Fibroblast of lung (primary cell): ENCODE measurements at places on chromosomes 1 and 21. TPM values are rescaled to one million over a fixed set of nuclear protein-coding genes. Genes with fewer than 3 reads are reported as not detected.

The PDE4B gene
- total RNA-seq = 5.9 and 19.8 TPM in 2 replicates

The ADAMTS1 gene
- total RNA-seq = 186 and 199 TPM in 2 replicates

The TBX15 gene
- 0.26 and 0.99 TPM in 2 replicates for total RNA-seq

The C1orf87 gene
- under 0.01 and 0.50 TPM in 2 replicates for total RNA-seq

The E2F2 gene
- 0.17 TPM in 1 of 2 replicates, not detected in the other for total RNA-seq

The LDLRAD1 gene
- total RNA-seq = not detected in 2 replicates

The LAD1 gene
- not detected in 2 replicates for total RNA-seq

The RWDD3 gene
- total RNA-seq = 17.5 and 20.5 TPM in 2 replicates

The CRP gene
- total RNA-seq = not detected in 2 replicates

The SPRR2A gene
- total RNA-seq = not detected in 2 replicates

The DCST1 gene
- not detected in 2 replicates for total RNA-seq

The OLFML2B gene
- 3.3 and 5.1 TPM in 2 replicates for total RNA-seq

The GPR157 gene
- 3.1 and 3.6 TPM in 2 replicates for total RNA-seq

The FCGR1A gene
- not detected in 2 replicates for total RNA-seq

The RIMS3 gene
- 0.33 and 0.51 TPM in 2 replicates for total RNA-seq

The CACHD1 gene
- total RNA-seq = 4.6 and 5.4 TPM in 2 replicates

The IFNLR1 gene
- under 0.01 TPM in 1 of 2 replicates, not detected in the other for total RNA-seq

The C1orf141 gene
- total RNA-seq = not detected in 2 replicates

The RXFP4 gene
- not detected in 2 replicates for total RNA-seq

The UBL4B gene
- total RNA-seq = under 0.01 TPM in 1 of 2 replicates, not detected in the other

The OR2G6 gene
- total RNA-seq = not detected in 2 replicates

The ABCG1 gene
- under 0.01 and 0.77 TPM in 2 replicates for total RNA-seq

The CDC42 gene
- 143 and 325 TPM in 2 replicates for total RNA-seq

The C4BPB gene
- not detected in 2 replicates for total RNA-seq

The GCLM gene
- 16.2 and 28.6 TPM in 2 replicates for total RNA-seq

The TCHH gene
- under 0.01 TPM in 1 of 2 replicates, not detected in the other for total RNA-seq

The ATP1A4 gene
- 0.26 TPM in 1 of 2 replicates, not detected in the other for total RNA-seq

The RLF gene
- total RNA-seq = 20.8 and 25.2 TPM in 2 replicates

The SELENBP1 gene
- total RNA-seq = 59.6 and 65.9 TPM in 2 replicates

The PDZK1IP1 gene
- not detected in 2 replicates for total RNA-seq

The EMC1 gene
- total RNA-seq = 46.0 and 78.1 TPM in 2 replicates

The TBX19 gene
- 0.26 and 1.2 TPM in 2 replicates for total RNA-seq

The IGSF9 gene
- total RNA-seq = under 0.01 TPM in 2 replicates

The SFPQ gene
- 138 and 146 TPM in 2 replicates for total RNA-seq

The F5 gene
- total RNA-seq = under 0.01 and 0.26 TPM in 2 replicates

The CHIA gene
- total RNA-seq = not detected in 2 replicates
